Esophagus squamous epithelium (tissue), 5 donors: ENCODE measurements at places on chromosomes 7 and 10.

DNA sequence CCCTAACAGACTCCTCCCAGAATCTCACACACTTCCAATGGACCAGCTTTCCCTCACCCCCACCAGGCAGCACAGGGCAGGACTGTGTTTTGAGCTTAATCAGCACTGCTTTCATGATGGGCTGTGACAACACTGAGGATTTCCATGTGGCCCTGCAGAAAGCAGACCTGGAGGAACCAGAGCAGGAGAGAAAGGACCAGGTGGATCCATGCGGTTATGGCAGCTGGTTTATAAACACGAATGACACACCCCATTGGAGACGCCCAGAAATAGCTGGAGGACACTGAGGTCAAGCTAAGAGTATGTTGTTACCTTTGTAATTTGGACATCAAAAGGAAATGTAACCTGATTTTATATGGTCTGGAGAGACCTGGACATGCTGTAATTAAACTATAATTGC lies 31.7 kb upstream of the HERPUD2 start:
- DNase-seq: no peak

DNA sequence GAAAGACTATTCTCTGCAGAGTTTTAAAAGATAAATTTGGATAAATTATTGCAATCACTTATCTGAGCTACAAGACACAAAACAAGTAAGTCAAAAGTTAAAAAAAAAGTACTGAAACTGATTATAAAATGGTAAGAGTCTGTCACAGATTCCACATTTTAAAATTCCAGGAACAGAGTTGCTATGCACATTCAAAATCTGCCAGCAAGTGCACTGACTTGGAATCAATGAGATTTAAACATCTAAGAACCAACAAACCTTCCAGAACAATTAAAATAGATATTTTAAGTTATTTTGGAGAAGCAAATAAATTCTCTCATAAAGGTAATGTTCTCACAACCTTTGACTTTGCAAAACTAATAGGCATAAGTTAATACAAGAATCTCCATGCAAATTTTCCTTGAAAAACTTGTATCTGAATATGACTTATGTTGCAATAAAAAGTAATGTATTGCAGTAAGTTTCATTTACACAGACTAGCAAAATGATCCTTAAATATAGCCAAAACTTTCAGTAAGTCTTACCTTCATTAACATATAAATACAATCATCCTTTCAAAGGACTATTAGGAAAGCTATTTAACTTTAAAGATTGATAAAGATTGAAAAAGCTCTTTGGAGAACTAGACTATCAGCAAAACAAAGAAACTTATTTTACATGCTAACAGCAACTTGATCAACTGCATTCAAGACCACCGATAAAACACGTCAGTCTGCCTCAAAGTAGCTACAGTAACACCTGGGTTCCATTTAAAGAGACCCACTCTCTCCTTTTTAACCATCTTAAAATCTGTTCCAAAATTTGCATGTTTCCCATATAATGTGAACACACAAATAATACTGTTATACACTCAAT lies 4.4 kb downstream of the ETV1 start:
- DNase-seq: no peak

GRCh38 chr10:14403881-14404623 lies 73.3 kb upstream of the FRMD4A start:
- no peak for DNase-seq

DNA sequence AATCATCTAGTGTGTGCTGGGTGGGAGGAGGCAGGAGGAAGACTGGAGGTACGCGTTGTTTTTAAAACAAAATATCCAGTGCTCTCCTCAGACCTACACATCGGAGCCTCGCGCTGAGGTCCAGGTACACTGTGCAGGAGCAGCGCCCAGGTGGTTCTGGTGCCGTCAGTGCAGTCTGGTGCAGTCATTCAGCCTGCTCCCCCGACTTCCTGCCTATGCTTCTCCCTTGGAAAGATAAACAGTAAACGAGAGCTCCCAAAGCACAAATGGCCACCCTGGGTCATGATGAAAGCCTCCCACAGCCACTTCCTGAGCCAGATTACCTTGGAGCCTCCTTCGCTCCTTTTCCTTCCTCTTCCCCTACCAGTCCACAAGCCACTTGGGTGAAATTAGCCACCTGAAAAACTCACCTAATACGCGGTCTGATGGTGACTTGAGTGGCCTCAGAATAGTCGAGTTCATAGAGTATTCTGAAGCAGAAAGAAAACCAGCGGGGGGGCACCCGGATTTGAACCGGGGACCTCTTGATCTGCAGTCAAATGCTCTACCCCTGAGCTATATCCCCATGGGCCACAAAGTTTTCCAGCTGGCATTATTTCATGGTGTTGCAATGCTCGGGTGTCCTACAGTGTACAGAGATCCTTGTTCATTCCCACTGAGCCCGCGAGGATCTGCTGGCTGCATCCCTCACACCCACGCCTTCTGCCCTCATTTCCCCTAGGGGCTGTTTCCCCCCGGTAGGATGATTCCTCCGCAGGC lies 82.5 kb downstream of the ZNF467 start:
- DNase-seq: no peak

DNA sequence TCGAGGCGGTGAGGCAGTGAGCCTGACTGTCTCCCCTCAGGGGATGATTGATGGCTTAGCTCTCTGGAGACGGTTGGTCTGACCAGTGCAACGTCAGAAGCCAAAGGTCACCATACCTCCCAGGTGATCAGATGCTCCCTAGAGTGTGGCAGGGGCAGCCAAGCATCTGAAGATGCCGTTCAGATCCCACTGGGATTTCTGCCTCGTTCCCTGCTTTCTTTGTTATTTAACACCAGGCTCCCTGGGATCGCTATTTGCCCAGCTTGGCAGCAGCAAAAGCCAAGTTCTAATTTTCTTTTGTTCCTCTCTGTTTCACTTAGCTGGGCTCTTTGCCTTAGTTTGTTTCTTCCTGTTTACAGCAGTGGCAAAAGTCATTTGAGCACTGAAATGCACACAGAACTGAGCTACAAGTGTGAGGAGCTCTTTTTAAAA lies 53.5 kb upstream of the SVIL start:
- DNase-seq: no peak

- DNase-seq: no peak
These were observed 3.7 kb upstream of the UTF1 start for GRCh38 chr10:133226251-133226808.

DNA sequence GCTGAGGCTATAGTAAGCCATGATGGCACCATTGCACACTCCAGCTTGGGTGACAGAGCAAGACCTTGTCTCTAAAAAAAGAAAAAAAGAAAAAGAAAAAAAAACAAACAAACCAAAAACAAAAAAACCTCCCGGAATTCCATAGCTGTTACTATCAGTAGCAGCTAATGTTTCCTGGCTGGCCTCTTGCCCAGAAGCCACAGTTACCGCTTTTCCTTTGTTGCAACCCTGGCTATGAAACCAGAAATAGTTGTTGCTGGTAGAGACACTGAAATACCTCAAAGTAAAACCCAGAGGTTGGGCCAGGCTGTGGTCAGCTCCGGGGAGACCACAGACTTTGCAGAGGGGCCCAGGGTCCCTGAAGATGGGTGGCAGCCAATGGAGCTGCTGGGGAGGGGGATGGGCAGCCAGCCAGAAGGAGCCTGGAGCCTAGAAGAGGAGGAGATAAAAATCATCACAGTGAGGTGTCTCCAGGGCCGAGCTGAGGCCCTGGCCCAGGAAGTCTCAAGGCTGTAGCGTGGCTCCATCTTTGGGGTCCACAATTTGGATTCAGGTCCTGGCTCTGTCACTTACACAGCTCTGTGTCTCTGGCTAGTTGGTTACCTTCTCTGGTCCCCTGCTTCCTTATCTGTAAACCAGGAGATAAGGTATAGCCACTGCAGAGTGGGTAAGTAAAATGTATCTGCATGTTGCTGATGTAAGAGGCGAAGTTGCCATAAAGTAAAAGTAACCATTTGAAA lies 3.4 kb upstream of the CHST12 start:
- DNase-seq: no peak

GRCh38 chr10:104957178-104957841 lies 316.2 kb downstream of the SORCS3 start:
- DNase-seq: no peak

GRCh38 chr10:126240483-126240882 lies 147.8 kb downstream of the ADAM12 start:
- DNase-seq: no peak

- no peak for DNase-seq
These were observed 143.7 kb upstream of the RNF32 start for GRCh38 chr7:156496865-156497264.

DNA sequence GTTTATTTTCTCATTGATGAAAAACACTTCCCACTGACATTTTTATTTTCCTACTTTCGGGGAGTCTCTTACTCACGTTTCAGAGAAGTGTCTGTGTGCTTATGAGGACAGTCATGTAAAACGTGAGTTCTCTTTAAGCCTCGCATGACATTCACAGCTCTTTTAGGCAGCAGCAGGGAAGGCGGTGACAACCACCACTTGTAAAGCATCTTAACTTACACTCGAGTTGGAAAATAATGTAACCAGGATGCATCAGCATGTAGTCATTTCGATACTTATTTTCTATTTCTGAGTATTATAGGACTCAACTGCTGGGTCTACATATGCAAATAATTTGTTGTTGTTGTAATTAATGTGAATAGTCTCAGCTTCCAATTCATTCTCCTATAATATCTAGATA lies 153.6 kb downstream of the SEMA3D start:
- DNase-seq: no peak

DNA sequence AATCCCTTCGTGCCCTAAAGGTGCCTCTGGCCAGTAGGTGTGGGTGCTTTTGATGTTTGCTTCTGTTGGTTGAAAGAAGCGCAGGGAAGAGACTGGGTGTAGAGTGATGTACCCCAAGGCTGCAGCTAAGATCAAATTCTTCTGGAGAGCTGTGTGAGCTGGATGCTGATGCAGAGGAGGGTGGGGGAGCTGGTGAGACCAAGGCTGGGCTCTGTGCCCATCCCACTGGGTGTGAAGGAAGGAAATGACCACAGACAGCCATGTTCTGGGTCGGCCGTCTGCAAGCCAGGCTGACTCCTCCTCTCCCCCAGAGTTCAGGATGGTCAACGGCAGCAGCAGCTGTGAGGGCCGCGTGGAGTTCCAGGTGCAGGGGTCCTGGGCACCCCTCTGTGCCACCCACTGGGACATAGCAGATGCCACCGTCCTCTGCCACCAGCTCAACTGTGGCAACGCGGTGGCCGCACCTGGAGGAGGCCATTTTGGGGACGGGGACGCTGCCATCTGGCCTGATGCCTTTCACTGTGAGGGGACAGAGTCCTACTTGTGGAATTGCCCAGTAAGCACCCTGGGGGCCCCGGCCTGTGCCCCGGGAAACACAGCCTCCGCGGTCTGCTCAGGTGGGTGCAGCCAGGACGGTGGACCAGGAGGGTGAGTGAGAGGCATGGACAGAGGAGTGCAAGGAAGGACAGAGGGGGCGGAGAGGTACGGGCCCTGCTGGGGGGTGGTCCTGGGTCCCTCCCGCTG lies 5.1 kb downstream of the SCART1 start:
- DNase-seq: no peak

- no peak for DNase-seq
These were observed 70.6 kb downstream of the MET start for GRCh38 chr7:116742641-116743040.

GRCh38 chr10:57362811-57363210 lies 904.9 kb downstream of the IPMK start:
- no peak for DNase-seq

DNA sequence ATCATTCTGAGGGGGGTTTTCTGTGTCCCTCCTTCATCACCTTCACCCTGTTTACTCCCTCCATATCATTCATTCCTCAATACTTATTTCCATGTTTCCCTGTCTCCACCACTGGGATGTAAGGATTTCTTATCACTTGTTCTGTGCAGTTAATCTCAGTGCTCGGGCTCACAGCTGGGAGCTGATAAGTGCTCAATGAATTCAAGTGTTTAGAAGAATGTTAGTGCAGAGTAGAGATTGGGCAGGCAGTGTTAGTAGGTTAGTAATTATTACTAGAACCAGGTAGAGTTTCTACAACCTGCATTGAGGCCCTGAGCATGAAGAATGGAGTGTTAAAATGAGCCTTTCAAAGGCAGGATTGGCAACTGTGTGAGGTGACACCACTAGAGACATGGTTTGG lies 458.1 kb downstream of the AUTS2 start:
- no peak for DNase-seq

- DNase-seq: no peak
These were observed 648.3 kb upstream of the PHF14 start for GRCh38 chr7:10325395-10325794.

DNA sequence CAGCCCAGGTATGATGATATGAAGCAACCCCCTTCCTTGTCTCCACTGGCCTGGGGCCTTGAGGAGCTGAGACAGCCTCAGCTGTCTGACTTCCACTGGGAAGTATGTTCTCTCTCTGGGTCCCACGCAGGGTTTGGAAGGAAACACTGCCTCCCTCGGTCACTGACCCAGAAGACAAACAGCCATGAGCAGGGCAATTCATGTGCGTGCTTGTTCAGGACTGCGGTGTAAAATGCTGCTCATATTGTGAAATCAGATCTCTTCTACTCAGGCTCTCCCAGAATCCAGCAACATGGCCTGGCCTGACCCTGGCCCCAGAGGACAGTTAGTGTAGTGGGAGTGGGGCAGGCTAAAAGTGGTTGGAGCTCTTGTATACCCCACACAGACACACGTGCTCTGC lies 2.8 kb downstream of the CLCN1 start:
- DNase-seq: no peak

DNA sequence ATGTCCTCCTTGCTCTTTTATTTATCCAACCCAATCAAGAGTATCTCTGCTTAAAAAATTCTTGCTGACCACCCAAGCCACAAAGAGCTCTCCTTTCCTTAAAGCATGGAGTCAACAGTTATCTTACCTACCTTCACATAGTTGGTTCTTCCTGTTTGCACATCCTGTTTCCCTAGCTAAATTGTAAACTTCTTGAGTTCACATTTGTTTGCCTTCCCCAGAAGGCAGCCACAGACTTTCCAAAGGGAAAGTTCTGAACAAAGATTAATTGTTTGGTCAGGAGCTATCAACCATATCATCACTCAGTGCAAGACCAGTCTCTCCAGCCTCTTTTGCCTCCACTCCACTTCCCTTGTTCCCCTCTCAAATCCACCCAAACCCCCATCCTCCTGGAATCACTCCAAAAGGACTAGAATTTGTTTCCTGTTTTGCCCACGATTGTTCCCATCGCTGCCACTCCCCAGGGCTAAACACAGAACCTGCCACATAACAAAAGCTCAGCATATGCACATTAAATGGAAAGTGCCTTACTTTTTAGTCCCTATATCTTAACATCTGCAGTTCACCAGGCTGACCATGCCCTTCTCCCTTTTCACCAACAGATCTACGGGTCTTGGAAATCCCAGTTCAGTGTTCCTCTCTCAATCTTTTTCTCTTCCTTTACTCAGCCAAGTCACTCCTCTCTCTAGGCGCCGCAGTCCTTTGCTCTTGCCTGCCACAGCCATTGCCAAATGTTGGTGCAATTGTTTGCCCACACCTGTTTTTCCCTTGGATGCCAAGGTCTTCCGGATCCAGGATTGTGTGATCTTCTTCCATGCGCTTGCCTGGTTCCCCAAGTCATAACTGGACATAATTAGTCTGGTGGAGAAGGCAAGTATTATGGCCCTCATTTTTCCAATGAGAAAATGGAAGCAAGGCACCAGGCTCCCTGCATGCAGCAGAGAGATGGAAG lies 265.5 kb downstream of the KCNMA1 start:
- no peak for DNase-seq
